ENCODE measurements at places on chromosomes 3 and 15. TPM values are rescaled to one million over a fixed set of nuclear protein-coding genes. Genes with fewer than 3 reads are reported as not detected.

DNA sequence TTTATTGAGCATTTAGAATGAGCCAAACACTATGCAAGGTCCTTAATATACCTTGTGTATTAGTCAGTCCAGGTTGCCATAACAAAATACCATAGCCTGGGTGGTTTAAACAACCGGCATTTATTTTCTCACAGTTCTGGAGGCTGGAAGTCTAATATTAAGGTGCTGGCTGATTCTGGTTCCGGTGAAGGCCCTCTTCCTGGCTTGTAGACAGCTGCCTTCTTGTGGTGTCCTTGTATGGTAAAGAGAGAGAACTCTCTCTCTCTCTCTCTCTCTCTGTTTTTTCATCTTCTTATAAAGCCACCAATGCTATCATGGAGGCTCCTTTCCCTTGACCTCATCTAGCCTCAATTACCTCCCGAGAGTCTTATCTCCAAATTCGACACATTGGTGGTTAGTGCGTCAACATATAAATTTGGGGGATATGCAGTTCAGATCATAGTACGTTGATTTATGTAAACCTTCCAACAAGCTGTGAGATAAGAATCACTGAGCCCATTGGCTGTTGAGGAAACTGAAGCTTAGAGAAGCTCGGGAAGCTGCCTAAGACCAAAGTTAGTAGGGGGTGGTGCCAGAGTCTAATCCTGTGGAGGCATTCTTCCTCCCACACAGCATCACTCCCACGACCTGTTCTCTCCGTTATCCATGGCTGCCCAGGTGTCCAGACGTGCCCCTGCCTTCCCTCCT, 298.0 kb upstream of the PROK2 start:
- no peak for DNase-seq

- no peak for DNase-seq
These were observed 3.9 kb downstream of the TOMM70 start for GRCh38 chr3:100396967-100397366.

DNA sequence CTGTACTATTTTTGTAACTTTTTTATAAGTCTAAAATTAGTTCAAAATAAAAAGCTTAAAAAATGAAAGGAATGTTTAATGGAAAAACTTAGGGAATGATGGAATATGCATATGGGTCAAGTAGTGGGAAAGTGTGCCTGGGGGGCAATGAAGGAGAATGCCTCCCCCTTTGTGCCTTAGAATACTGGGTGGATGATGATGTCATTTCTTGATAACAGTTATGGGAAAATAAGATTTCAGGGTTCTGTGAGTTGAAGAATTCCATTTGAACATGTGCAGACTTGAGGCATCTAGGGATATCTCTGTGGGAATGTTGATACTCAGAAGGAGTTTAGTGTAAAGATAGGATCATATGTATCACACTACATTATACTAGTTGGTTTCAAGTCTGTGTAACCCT, 13.8 kb downstream of the WDR93 start:
- DNase-seq = no peak

DNA sequence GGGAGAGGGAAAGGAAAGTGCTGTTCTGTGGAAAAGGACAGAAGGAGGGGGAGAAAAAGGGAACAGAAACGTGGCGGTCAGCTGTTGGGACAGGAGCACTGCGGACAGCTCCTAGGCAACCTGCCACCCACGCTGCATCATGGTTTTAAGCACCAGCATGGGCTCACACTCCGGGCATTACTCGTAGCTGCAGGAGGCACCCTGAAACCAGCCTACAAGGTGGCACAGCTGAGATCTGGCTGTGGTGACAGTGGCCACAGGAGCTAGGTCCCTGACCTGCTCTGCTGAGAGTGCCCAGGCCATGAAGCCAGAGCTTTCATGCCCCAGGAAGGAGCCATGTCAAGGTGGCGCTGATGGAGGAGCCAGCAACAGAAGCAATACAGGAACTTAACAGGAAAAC, 161.4 kb upstream of the ST8SIA2 start:
- no peak for DNase-seq

GRCh38 chr3:102225407-102226132, 209.2 kb upstream of the ZPLD1 start:
- peak; percentile 48 for DNase-seq

GRCh38 chr3:148240351-148240750, 457.4 kb upstream of the AGTR1 start:
- no peak for DNase-seq

DNA sequence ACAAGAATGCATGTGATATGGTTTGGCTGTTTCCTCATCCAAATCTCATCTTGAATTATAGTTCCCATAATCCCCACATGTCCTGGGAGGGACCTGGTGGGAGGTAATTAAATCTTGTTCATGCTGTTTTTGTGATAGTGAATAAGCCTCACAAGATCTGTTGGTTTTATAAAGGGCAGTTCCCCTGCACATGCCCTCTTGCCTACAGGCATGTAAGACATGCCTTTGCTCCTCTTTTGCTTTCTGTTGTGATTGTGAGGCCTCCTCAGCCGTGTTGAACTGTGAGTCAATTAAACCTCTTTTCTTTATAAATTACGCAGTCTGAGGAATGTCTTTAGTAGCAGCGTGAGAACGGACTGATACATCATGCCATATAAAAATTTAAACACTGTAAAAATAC, 1537.0 kb downstream of the OTOL1 start:
- no peak for DNase-seq

DNA sequence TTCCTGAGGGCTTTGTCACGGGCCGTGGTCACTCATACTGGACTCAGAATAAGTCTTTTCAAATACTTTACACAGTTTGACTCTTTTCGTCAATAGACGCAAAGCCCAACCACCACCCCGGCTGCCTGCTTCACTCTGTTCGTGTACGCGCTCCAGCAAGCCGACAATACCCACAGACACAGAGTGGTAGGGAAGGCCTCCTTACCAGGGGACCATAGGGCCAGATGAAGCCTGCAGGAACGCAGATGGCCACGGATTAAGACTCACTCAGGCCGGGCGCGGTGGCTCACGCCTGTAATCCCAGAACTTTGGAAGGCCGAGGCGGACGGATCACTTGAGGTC, 29.7 kb downstream of the EFCAB12 start:
- DNase-seq = no peak

DNA sequence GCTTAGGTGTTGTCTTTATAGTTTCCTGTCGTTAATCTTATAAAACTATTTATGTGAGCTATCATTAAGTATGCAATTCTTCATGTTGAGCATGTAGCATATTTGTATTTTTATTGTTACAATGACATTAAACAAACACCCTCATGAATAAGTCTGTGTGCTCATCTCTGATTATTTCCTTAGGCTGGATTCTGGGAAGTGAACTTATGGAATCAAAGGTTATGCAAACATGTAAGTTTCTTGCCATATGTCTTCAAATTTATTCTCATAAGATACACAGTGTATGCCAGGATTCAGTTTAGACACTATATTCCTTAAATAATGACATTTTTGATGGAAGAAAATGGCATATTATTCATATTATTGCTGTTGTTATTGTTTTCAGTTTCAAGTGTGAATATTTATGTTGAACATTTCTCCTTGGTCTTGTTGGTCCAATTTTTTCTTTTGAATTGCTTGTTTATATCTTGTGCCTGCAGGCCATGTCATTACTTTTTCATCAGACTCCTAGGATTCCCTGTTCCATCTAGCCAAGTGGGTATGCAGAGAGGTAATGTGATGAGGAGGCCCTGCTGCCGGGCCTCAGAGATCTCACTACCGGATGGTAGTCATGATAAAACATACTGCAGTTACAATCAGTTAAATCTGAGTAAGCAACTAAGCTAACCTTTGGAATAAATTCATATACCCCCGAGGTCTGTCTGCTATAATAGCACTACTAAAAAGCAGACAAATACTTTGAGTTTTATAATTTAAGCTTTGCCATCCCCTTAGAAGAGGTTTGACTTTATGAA, 684.3 kb upstream of the SGO1 start:
- peak; percentile 28 for DNase-seq

- no peak for DNase-seq
These were observed 45.1 kb downstream of the RTP1 start for GRCh38 chr3:187242435-187242834.

DNA sequence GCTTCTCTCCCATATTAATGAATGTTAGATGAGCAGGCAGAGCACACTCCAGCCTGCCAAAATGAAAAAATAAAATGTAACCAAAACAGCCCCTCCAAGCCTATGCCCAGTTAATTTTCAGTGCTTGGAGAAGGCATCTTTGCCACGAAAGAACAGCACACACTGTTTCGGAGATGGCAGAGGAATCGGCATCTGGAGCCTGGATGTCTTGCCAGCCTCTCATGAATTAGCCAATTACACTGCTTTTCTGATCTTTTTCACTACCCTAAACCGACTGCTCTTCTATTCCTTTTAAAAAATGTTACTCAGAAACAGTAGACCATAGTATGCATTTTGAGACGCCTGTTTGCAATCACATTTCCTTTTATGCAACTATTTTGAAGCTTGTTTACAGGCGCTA, 249.6 kb downstream of the TLE3 start:
- DNase-seq = peak; percentile 86

DNA sequence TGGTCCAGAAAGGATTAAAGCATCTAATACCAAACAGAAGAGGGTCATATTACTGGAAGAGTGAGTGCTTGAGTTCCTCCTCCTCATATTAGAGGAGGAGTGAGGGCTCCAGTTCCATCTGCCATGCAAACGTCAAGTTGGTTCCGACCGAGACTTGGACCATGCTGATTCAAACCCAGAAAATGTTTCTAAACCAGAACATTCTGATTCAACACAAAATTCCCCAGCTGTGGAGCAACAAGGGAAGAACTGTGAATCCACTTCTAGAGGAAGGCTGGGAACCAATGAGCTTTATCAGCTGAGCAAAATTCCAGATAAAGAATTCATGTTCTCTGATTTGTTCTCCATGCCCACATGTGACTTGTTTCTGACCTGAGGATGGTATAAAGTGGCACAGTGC, 135.6 kb upstream of the WNT5A start:
- no peak for DNase-seq

DNA sequence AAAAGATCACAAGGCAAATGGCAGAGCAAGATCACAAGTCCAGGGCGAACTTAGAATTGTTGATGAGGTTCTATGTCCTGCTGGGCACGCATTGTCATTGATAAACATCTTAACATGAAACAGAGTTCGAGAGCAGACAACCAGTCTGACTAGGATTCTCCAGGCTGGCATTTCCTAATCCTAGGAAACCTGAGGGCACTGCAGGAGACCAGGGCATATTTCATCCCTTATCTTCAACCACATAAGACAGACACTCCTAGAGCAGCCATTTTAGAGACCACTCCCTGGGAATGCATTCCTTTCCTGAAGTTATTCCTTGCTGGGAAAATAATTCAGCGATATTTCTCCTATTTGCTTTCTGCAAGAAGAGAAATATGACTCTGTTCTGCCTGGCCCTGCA, 1199.9 kb downstream of the SI start:
- DNase-seq = no peak

GRCh38 chr3:48847053-48847503, 596 bp downstream of the PRKAR2A start:
- peak; percentile 40 for DNase-seq

DNA sequence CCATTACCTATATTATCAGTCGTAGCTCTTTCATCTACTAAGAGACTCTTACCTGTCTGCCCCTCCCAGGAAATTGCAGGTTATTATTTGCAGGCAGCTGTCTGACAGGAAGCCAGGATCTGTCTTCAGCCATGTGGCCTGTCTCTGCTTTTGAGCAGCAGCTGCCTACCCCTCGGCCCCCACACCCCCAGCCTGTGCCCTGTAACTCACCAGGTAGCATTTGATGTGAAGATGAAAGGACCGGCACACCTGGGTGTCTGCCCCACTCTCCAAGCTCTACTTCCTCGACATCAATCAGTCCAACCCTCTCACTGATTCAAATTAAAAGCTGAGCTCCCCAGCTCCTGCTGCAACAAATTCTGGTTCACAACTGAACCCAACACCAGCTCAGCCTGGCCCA, 197.2 kb upstream of the CTNNB1 start:
- no peak for DNase-seq

- no peak for DNase-seq
These were observed 585.2 kb downstream of the NTRK3 start for GRCh38 chr15:87671289-87671688.

GRCh38 chr3:185995352-185995751, 57.5 kb upstream of the TRA2B start:
- no peak for DNase-seq

- no peak for DNase-seq
These were observed 757.7 kb downstream of the GRM7 start for GRCh38 chr3:7618606-7619005.

- DNase-seq = no peak
These were observed 10.0 kb downstream of the FSTL1 start for GRCh38 chr3:120440762-120441161.

The C3orf22 gene
- not detected for total RNA-seq

The EFL1 gene
- 21.4 TPM for total RNA-seq

The RBP2 gene
- not detected for total RNA-seq

The PTPRG gene
- total RNA-seq = 106 TPM

The TBC1D5 gene
- total RNA-seq = 83.8 TPM

Measured in spinal cord (tissue), 10 donors.